ENCODE measurements at places on chromosomes 2 and 18.

- no peak for DNase-seq
These were observed 12.8 kb downstream of the EIF2AK2 start for GRCh38 chr2:37143974-37144373.

GRCh38 chr2:33212151-33212550, 264.3 kb upstream of the RASGRP3 start:
- no peak for DNase-seq

- no peak for DNase-seq
These were observed 163.1 kb downstream of the TTC32 start for GRCh38 chr2:19738707-19739106.

DNA sequence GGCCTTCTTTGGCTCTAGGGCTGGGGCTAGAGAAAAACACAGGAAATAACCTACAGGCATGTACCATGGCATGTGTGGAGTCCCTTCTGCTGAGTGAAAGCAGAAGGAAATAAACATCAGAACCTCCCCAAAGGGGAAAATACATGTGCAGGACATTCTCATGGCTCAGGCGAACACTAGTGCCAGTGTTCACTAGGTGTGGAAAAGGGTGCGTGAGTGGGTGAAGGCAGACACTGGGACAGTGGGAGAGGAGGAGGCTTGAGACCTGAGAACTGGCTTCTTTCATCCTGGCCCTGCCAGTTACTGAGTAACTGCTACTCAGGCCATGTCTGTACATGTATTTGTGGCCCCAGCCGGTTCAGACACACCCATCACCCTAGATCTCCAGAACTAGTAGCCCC, 268.2 kb downstream of the PRKCE start:
- DNase-seq: no peak

DNA sequence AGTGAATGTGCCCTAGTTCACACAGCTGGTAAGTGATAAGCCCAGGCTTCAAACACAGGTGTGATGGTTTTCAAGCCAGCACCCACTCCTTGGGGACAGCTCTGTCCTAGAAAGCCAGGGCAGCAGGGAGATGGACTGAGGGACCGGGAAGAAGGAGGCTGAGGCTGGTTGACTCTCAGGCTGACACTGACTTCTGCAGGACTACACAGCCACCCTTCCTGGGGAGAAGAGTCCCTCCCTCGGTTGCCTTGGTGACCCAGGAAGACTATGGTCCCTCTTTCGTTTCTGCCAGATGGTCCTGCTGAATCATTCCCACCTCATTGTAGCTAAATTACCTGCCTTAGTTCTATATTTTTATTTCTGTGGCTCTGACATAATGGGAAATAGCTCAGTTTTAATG, 11.3 kb upstream of the FSHR start:
- no peak for DNase-seq

GRCh38 chr2:203808046-203808750, 59.4 kb upstream of the CTLA4 start:
- no peak for DNase-seq

DNA sequence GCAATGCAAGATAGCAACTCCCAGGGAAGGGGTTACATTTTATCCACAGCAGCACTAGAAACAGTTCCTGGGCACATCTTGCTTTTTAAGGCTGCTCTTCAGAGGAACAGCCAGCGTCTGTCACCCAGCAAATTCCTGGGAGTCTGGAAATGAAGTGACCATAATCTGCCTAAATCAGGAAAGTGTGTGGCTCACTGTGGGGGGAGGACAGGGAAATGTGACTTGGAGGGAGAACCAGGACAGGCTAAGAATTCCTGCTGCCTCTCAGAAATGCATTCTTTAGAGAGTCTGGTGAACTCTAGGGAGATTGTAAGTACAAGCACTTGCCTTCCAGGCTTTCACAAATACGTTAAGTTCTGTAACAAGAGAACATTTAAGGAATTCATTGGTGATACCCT, 364.3 kb upstream of the SPHKAP start:
- DNase-seq: no peak

GRCh38 chr18:60292186-60292585, 80.4 kb downstream of the MC4R start:
- DNase-seq: no peak

DNA sequence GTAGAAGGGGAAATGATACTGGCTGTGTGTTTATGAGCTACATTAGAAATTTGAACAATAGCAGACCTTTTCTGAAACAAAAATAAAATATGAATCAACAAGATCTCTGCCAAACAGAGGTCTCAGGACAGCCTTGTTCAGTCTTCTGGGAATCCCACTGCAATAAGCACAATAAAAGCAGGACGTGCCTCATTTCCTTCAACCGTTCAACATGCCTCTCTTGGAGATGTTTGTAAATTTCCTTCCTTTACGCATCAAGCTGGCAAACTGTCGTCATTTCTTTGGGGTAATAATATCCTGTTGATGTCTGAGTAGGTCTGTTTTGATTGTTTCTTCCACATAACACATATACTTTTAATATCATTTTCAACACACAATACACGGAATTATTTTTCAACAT, 77.2 kb downstream of the TCF4 start:
- no peak for DNase-seq

DNA sequence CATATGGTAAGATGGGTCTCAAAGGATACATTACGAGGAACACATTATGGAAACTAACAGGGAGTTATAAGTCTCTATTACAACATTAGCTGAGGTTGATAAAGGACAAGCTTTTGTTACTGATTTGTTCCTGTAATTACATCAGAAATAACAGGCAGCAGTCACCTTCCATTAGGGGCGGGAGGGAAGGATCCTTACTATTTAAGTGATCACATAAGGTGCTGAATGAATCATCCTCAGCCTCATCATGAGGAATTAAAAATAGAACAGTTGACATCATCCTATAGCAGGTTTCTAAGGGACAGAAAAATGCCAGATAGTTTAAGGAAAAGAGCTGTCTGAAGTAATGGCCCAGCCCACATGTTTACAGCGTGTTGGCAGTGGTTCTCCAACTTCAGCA, 86.9 kb upstream of the MGAT5 start:
- no peak for DNase-seq

- DNase-seq: no peak
These were observed 19.9 kb upstream of the SMCHD1 start for GRCh38 chr18:2635586-2635985.

- DNase-seq: no peak
These were observed 2.2 kb upstream of the NXPH2 start for GRCh38 chr2:138782383-138782782.

DNA sequence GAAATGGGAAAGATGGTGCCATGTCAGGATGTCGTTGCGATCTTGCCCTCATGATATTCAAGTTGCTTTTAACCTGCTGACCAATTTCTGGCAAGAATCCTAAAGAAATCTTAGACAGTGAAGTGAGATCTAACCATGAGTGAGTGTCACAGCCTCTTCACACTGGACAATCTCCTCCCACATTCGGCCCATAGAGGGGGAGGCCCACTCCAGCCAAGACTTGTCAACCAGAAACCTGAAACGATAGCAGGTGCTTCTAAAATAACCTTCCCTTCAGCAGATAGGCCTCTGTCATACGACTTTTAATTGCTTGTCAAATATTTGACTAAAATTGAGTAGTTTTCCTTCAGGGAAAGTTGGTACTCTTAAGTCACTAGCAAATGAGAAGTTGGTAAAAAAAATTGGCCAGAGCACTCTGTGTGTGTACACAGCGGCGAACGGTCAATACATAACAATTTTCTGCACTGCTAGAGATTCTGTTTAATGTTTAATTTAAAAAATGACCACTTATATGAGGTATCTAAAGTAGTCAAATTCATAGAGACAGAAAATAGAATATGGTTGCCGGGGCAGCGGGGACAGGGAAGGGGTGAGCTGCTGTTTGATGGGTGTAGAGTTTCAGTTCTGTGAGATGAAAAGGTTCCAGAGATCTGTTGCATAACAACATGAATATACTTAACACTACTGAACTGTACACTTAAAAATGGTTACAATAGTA, 110.2 kb downstream of the VAPA start:
- no peak for DNase-seq

- DNase-seq: no peak
These were observed 1637.7 kb upstream of the LRRTM1 start for GRCh38 chr2:81942136-81942680.

DNA sequence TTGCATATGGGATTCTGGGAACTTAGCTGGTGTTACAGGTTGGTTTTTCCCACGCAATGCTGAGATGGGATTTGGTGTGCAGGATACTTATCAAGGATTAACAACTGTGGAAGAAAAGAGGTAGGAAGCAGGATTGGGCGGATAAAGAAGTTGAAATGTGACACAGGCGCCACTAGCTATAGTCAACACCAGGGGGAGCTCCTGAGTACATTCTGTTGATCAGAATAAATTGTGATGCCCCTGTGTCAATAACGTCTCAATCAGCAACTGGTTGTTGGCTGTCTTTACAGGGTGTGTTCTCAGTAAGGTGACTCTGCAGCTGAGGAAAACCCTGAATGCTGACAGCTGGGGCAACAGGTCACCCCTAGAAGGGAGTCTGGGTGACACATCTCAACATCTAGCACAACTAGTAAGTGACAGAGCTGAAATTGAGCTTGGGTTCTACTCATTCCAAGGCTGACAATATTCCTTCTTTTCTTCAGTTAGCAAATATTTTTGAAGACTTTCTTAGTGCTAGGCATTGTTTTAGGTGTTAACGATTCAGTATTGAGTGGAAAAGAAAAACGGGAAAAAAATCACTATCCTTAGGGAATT, 143.0 kb downstream of the ARL6IP6 start:
- no peak for DNase-seq

- DNase-seq: no peak
These were observed 20.0 kb downstream of the SLC66A2 start for GRCh38 chr18:79931475-79931874.

GRCh38 chr2:129763966-129764365, 215.5 kb upstream of the RAB6C start:
- no peak for DNase-seq

DNA sequence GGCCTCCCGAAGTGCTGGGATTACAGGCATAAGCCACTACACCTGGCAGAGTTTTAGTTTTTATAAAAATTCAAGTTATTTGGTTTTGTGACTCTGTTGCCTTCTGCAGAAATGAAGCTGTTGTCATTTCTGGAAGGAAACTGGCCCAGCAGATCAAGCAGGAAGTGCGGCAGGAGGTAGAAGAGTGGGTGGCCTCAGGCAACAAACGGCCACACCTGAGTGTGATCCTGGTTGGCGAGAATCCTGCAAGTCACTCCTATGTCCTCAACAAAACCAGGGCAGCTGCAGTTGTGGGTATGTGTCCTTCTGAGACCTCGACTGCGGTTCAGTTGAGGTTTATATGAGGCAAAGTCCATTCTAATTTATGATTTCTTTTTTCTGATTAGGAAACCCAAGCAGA, 7.2 kb downstream of the MTHFD2 start:
- DNase-seq: no peak

- DNase-seq: no peak
These were observed 231.4 kb downstream of the LRRTM1 start for GRCh38 chr2:80073134-80073561.

DNA sequence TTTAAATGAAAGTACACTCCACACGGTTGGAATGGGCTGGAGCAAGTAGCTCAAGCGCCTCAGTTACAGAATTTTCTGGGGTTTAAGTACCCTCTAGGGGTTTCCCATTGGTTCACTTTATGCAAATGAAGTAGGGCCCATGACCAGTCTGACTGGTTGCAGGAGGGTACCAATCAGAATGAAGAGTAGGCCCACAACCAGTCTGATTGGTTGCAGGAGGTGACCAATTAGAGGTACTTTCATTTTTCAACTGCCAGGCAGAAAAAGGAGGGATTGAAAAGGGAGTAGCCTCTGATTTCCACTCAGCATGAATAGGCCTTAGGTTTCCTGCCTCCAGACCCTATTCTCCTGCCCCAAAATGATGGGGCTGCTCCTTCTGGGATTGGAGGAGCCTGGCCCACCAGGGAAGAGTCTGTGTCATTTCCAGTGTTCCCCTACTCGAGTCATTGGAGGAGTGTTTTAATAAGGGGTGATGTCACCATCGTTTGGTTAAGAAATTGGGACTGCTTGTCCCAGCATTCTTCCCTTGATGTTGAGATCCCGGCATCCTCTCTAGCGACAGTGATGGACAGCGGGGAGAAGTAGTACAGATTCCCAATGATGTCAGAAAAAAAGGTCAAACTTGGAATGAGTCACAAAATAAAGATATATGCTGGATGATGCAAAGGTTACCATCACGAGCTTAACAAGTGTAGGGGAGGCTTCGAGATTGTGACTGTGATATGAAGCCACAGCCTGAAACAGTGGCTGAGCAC, 210.4 kb downstream of the SH3BP4 start:
- DNase-seq: no peak

DNA sequence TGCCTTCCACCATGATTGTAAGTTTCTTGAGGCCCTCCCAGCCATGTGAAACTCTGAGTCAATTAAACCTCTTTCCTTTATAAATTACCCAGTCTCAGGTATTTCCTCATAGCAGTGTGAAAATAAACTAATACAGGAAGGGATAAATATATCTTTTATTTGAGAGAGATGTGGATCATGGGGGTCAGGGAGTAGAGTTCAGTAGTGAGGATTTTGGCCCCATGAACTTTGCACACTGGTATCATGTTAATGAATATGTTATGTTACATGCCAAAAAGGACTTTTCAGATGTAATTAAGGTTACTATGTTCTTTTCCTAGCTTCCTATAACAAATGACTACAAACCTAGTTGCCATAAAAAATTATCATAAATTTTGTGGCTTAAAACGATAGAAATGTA, 1393.7 kb downstream of the DSC3 start:
- DNase-seq: no peak

DNA sequence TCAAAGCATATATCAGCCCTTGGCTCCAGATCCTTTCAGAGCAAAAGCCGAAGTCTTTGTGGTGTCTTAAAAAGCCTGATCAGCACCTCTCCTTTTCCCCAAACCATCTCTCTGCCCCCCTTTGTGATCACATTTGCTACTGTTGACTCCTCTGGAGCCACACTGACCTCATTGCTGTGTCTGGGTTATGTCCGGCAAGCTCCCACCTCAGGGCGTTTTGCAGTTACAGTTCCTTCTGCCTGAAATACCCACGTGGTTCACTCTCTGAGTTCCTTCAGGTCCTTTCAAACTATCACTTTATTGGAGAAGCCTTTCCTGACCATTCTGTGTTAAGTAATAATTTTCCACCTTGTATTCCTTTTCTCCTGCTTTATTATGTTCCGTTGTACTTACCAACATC, 11.8 kb downstream of the C2orf69 start:
- DNase-seq: no peak

DNA sequence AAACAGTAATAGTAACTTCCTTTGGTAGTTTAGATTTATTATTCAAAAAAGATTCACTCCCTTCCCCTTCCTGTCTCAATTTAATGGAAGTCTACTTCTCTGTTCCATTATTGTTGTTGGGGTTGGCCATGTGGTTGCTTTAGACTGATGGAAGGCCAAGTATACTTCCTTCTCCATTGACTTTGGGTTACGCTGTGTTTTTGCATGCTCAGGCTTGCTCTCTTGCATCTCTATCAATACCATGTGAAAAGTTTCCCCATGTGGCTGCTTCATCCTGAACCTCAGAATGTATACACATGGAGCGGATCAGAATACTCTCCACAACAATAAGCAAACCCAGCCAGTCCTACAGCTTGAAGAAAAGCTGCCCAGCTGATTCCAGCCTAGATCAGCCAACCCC, 20.3 kb downstream of the CFAP210 start:
- DNase-seq: no peak

GRCh38 chr2:8676191-8676920, 5.5 kb upstream of the ID2 start:
- no peak for DNase-seq

Data from activated CD8-positive, alpha-beta memory T cell treated with anti-CD3 and anti-CD28 coated beads for 1 hour (primary cell).